ENCODE measurements at places on chromosomes 2 and 18.

DNA sequence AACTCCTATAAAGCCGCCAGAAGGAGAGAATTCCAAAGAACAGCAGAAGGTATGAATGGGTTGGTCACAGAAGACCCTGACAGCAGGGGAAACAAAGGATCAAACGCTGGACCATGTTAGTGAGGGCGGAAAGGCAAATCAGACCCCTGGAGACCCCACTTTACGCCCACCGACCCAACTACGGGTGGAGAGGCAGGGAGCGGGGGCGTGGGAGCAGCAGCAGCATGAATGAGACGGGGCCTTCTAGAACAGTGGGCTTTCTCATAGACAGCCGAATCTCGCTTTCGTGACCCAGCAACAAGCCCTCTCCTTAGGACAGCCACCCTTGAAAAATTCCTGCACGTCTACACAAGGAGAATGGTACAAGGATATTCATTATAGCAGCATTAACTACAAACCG, 191.0 kb downstream of the HDAC4 start:
- no peak for DNase-seq

- DNase-seq = no peak
Observed at GRCh38 chr2:176789751-176790150, 422.8 kb upstream of the HNRNPA3 start.

DNA sequence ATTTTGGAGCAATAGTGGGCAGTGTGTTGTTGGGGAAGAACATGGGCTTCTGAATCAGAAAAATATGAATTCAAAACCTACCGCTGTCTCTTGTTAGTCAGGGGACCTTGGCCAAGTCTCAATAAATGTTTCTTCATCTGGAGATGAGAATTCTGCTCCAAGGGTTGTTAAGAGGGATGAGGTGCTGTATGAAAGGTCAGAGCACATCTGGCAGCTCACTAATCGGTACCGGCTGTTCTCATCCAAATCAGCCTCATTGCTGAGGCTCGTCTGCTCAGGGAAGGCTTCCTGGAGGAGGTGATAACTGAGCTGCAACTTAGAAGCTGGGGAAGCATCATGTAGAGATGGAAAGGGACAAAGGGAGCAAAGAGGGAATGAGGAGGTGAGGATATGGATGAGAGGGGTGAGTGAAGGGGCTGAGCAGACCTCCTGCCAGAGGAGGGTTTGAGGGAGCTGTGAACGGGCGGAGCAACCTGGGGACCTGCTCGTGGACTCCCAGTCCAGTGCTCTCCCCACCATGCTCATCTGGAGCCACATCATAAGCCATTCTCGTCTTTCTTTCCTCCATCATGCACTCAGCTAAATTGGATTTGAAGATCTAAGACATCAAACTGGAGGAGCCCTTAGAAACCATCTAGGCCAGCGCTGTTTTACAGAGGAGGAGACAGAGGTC, 47.4 kb downstream of the GREB1 start:
- no peak for DNase-seq

DNA sequence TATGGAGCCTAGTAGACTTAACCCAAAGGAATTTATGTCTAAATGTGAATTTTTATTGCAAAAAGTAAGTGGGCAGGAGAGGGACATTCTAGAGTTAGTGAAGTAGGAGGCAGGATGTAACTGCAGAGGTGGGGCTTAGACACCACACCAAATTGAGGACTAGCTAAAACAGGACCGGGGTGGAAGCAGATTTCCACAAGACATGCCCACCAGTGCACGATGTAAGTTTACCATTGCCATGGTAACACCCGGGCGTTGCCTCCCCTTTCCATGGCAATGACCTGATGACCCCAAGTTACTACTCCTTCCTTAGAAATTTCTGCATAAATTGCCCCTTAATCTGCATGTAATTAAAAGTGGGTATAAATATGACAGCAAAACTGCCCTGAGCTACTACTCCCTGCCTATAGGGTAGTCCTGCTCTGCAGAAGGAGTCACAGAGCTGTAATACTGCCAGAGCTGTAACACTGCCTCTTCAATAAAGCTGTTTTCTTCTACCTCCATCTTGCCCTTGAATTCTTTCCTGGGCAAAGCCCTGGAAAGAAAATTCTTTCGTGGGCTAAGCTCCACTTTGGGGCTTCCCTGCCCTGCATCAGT, 509.7 kb downstream of the ERBB4 start:
- DNase-seq = no peak

DNA sequence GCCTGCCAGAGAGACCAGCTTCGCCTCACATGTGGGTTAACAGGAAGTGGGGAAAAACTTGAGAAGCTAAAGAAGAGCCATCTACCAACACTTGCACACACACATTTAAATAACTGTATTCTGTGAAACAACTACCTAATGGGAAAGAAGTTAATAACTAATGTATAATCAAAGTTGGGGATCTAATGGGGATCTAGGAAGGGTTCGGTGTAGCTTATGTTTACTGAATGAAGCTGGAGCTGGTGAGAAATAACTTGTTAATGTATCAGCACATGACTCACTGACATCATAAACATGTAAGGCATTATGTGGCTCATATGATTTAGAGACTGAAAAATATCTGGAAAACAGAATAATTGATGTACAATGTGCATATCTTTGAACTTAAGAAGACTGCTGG, 421.3 kb upstream of the NXPH2 start:
- no peak for DNase-seq

DNA sequence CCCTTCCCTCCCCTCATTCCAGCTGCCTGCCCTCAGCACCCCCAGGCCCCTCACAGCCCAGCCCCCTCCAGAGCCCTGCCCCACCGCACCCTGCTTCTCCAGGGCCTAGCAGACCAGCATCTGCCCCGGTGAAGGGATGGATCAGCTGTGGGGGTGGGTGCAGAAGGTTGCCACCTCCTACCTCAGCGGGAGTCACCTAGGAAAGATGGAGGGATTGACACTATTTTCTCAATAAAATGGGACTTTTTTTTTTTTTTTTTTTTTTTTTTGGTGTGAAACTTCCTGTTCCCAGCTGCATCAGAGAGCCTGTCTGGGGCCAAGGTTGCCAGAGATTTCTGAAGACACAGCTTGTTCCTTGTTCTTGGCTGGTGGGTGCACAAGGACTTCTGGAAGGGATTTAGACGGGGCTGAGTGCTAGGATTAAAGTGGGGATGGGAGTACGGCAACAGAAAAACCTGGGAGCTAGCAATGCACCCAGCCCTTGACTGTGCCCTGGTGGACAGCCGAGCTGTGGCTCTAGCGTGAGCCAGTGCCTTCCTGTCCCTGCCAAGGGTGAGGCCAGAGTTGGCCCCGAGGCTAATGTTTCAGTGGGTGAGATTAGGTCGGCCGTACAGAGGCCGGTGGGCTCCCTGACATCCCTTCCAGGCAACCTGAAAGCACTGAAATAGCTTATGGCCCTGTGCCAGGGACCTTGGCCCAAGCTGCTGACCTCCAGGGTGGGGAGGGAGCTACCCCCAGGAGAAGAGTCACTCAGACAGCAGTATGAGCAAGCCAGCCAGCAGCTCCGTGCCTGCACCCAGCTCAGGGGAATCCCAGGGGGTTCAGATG, 4.6 kb downstream of the B3GNT7 start:
- no peak for DNase-seq

- DNase-seq = no peak
Observed at GRCh38 chr2:172282944-172283343, 144.4 kb upstream of the ITGA6 start.

DNA sequence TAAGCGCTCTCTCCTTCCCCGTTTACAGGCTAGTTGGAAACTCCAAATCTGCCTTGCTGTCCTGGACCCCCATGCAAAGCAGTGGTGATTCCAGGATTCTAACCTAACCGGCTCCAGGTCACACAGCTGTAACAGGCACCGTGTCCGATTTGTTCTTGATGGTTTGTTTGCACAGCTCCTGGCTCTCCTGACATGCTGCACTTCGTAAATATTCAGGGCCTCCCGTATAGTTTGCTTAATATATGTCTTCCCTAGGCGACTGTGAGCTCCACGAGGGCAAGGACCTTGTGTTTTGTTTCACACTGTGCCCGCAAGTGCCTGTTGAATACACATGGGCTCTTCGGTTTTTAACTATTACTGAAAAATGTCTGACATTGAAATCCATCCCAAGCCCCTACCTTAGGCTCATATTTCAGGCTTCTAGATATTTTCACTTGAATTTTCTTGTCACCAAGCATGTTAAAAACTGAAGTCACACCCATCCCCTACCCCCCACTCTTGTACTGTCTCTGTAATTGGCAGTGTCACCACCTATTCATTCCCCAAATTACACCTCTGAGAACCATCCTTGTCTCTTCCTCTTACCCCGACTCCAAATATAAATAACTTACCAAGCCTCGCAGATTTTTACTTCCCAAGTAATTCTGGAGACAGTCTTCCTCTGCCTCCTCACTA, 1.0 kb upstream of the PUM2 start:
- DNase-seq = no peak

DNA sequence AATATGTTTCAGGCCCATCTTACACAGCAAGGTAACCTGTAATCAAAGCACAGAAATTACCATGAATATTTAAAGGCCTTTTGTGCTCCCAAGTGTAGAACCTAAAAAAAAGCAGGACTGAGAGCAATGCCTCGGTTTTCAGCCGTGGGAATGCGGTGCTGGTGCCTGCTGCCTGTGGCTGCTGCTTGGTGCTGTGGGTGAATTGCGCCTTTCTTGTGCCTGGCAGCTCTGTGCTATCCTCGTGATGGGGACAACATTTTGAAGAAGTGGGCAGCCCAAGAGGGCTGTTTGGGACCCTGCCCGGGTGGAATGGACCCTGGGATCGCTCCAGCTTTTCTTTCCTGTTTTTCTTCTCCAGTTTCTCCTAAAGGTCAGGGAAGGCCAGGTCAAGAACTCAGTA, 91.2 kb downstream of the ASAP2 start:
- DNase-seq = no peak

DNA sequence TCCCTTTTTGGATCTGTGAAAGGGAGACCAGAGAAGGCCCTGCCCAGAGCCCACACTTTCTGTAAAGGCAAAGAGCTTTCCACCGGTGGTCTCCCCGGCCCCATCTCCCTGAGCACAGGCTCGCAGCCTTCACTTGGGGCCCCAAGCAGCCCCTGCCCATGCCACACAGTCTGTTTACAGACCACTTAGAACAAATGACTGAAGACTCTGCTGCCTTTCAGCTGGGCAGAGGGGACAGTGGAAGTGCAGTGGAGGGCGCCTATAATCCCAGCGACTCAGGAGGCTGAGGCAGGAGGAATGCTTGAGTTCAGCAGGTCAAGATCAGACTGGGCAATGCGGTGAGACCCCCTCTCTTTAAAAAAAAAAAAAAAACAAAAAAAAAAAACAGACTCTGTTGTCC, 28.9 kb downstream of the SERTAD2 start:
- DNase-seq = no peak

DNA sequence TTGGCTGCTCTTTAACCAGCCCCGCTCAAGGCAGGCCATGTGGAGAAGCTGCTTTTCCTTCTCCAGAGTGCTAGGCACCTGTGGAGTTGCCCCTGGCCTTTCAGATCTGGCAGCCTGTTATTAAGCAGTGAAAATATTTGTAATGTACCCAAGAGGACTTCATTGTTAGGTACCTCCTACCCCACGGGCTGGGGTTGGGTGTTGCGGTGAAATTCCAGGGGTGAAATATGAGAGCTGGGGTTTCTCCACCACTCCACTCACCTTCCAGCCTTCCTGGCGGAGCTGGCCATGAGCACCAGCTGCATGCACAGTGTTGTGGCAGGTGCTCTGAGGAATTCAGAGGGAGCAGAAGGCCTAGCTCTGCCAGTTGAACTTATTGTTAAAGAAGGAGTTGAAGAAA, 39.1 kb downstream of the NTSR2 start:
- no peak for DNase-seq

DNA sequence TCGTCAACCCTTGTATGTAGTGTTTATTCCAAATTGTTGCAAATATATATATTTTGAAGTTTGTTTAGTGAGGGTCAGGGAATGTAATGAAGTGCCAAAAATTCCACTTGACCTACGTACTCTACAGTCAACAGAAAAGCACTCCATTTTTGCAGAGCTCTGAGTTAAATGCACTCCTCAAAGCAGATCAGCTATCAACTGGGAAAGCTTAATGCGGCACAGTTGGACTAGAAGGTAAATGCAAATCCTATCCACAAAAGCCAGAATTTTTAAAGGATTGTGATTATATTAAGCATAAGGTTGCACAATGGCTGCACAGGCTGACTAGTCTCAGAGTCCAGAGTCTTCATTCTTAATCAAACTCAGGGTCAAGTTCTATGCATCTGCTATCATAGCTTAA, 577.1 kb downstream of the ARHGAP15 start:
- no peak for DNase-seq

GRCh38 chr2:64970495-64970894, 18.7 kb upstream of the SLC1A4 start:
- no peak for DNase-seq

DNA sequence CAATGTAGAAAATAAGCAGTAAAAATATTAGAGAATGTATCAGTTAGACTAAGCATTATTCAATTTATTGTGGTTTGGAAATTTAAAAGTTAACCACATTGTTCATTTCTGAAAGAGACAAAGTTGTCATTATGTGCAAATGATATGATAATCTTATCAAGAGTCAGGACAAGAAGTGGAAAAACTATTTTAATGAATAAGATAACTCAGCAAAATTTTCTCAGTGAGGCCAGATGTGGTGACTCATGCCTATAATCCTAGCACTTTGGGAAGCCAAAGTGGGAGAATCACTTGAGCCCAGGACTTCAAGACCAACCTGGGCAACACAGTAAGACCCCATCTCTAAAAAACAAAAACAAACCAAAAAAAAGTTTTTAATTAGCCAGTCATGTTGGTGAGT, 39.5 kb upstream of the CERS6 start:
- DNase-seq = no peak

DNA sequence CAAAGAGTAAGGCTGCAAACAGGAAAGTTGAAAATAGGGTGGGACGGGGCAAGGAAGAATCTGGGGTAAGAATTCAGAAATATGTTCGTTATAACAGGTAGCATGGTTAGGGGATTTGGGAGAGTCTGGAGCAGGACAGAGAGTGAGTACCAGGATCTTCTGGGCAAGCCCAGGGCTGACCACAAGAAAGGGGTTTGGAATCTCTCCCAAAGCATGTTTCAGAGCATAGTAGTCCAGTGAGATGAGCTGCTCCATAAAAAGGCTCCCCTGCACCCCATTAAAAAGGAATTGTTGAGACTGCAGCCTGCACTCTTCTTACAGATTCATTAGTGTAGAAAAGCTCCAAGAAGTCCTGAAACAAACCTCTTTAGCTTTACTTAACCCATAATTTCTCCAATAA, 291.1 kb downstream of the MTX2 start:
- DNase-seq = no peak

DNA sequence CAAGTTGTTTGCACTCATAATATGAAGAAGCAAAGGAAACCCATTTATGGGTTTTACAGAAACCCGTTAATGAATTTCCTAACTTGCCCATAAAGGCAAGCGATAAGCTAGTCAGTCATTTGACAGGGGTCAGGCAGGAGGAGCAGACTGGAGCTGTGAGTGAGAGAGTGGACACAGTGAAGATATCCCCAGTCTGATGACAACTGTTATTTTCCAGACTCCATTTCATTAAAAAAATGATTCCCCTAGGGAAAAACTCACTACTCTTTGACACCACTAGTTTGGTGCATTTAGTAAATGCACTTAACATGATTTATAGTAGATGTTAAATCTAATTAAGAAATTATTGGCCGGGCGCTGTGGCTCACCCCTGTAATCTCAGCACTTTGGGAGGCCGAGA, 80.8 kb downstream of the TGIF1 start:
- no peak for DNase-seq

Measured in GM12878 (cell line).